ENCODE measurements at places on chromosomes 7 and 10. TPM values are rescaled to one million over a fixed set of nuclear protein-coding genes. Genes with fewer than 3 reads are reported as not detected.

RADIL gene
- total RNA-seq, result 0.28 TPM

DNA sequence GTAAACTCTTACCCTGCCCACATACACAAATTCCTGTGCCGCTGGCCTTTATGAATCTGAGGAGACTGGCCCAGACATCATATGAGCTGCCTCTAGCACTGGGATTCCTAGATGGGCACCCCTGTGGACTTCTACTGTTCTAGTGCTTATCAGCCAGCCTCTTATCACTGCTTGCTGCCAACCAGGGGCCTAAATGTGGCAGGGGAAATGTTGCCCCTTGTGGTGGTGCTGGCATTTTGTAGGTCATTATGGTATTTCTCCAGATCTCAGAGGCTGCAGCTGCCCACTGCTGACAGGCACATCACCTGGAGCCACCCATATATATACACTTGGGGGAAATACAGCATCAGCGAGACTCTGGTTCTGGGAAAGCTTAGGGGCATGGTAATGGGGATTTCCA is 5.4 kb downstream of the SFR1 start:
- DNase-seq, result no peak

- DNase-seq, result no peak
Observed at GRCh38 chr7:55081068-55081467, 62.3 kb downstream of the EGFR start.

DNA sequence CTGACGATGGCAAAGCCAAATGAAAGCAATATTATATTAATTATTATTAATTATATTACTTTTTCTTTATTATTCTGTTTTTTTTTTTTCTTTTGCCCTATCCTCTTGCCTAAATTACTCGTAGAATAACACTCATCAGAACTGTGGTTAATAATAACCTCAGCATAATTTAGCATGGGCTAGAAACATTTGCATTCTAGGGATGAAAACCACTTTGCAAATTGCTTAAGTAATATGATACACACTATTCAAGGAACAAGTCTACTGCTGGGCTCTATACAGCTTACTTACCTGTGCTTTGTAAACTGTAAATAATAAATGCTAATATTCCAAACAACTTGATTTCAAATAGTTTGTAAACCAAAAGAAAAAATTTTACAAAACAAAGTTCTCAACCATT is 375.8 kb downstream of the HGF start:
- no peak for DNase-seq

GRCh38 chr10:115844591-115844990 is 428.4 kb downstream of the GFRA1 start:
- no peak for DNase-seq

GRCh38 chr10:14371581-14371980 is 40.9 kb upstream of the FRMD4A start:
- DNase-seq, result no peak

GRCh38 chr7:1964913-1965578 is 267.7 kb downstream of the MAD1L1 start:
- DNase-seq, result peak; percentile 6

TFPI2 gene
- total RNA-seq, result not detected

NUTM2A gene
- 0.79 TPM for total RNA-seq

GRCh38 chr7:44154703-44155102 is 13.6 kb upstream of the MYL7 start:
- DNase-seq, result no peak

DNA sequence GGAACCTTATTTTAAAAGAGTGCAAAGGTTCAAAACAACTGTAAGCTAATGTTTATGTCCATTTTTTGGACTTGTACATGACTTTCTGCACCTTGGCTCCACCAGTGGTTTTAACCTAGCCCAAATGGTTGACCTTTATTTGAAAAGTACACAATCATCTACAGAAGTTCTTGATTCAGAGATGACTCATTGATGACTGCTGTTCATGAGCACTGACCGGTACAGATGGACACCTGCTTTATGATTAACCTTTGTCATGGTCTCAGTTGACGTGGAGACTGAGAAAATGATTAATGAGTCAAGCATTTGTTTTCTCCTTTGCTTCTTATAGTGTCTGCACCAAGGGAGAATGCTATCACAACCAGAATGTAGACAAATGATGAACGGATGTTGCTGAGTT is 55.7 kb upstream of the PTER start:
- no peak for DNase-seq

DNA sequence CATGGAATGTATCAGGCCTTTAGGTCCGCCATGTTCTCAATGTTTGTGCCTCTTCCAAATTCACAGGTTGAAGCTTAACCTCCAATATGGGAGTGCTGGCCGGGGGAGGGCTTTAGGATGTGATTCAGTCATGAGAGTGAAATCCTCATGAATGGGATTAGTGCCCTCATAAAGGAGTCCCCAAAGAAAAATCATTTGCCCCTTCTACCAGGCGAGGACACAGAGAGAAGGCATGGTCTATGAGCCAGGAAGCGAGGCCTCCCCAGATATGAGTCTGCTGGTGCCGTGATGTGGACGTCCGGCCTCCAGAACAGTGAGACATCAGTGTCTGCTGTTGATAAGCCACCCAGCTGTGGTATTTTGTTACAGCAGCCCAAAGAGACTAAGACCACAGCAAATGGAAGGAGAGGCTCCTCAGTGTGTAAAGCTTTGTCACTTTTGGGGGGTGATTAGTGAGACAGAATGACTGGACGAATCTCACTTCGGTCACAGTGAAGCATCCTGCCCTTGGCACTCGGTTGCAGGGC is 231.3 kb upstream of the KLF6 start:
- DNase-seq, result no peak

DNA sequence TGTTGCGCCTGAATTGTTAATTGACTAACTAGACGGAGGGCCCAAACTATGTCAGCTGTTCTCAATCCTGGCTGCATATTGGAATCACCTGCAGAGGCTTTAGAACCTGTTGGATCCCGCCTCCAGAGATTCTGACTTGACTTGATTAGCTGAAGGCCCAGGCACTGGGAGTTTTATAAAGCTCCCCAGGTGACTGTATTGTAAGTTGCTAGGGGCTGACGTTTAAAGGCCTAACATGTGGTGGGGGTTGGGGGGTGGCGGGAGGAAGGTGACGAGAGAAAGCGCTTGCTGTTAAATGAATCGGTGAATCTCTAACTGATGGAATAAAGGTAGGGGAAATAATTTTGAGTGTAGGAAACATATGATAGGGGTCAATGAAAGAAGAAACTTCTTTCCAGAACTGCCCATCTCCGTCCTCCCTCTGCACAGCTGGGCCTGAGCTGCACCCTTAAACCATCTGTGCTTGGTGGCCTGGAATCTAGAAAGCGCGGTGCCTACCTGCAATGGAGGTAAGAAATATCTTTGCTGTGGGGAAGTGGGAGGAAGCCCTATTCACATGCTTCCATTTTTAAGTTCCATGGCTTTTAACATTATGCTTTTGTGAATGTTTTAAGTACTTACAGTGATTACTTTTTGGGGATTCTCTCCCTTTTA is 225.0 kb upstream of the FAM3C start:
- DNase-seq, result no peak

DNA sequence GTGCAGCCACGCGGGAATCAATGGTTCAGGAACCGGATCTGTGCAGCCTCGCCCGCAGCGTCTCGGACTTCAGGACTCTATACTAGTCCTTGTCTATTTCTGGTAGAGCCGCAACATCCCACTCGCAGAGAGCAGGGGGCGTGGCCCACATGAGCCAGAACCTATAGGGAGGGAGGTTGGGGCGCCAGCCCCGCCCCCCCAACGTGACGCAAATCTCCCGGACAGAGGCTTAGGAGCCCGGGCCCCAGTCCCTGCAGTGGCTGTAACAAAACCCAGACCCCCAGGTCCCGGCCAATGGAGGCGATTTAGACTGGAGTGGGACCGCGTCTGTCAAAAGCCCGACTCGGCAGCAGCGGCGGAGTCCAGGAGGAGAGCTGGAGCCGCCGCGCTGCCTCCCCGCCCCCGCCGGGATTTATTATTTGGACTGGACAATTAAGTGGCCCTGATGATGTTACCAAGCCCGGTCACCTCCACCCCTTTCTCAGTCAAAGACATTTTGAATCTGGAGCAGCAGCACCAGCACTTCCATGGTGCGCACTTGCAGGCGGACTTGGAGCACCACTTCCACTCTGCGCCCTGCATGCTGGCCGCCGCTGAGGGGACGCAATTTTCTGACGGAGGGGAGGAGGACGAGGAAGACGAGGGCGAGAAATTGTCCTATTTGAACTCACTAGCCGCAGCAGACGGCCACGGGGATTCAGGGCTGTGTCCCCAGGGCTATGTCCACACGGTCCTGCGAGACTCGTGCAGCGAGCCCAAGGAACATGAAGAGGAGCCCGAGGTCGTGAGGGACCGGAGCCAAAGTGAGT is at the start of gene NKX2-3:
Gene NKX2-3, plus strand, starts transcription at position 256 of the 809 bp plus-strand sequence. Its CDS starts 190 bp downstream, at position 446.
- DNase-seq, result no peak

- no peak for DNase-seq
Observed at GRCh38 chr7:30117896-30118295, 16.9 kb upstream of the MTURN start.

GRCh38 chr7:89085580-89085979 is 290.0 kb upstream of the TEX47 start:
- DNase-seq, result no peak

DNA sequence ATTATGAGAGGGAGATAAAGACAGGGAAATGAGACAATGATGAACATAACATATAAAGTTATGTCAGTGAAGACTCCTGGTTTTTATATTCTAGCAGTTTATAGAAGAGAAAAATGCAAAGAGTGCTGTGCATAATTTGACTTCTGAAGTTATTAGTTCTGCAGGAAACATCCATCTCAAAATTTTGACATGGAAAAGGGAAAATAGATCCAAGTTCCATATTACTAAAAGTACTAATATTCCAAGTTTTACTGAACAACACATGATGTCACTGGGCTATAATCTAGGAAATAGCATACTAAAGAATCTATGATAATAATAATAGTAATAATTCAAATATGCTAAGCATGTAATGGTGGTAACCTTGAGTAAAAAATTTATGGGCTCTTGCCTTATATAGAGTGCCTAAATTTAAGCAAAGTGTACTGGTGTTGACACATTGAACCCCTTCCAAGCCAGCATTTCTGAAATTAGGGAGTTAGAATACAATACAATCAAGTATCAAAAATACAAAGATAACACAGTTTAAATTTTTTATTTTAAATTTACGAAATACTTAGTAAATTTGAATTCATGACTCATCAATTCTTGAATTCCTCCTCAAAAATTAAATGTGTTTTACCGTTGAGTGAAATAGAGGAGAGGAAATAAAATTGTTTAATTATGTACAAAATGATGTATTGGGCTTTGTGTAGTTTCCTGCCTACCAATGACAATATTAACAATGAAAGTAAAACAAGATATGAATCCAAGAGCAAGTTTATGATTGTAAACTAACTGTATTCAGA is 102.8 kb upstream of the KCND2 start:
- no peak for DNase-seq

PPP1R3A gene
- not detected for total RNA-seq

GRCh38 chr10:100894589-100895294 is 18.0 kb upstream of the SLF2 start:
- DNase-seq, result no peak

DNA sequence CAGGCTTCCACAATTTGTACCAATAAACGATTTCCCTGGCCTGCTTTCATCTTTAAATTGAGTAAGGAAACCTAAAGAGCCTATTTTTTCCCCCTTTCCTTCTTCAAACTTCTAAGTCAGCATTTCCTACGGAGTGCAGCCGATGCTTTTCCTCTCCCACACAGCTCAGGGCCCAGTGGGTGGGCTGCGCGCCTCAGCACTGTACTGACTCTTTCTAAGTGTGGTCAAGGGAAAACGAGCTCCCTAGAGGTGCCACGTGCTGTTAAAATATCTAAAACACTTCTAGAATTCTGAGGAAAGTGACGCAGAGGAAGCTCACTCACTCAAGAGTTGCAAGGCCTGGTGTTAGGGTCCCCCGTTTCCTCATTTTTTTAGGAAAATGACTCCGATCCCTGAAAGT is 29.0 kb downstream of the STEAP1B start:
- no peak for DNase-seq

DNA sequence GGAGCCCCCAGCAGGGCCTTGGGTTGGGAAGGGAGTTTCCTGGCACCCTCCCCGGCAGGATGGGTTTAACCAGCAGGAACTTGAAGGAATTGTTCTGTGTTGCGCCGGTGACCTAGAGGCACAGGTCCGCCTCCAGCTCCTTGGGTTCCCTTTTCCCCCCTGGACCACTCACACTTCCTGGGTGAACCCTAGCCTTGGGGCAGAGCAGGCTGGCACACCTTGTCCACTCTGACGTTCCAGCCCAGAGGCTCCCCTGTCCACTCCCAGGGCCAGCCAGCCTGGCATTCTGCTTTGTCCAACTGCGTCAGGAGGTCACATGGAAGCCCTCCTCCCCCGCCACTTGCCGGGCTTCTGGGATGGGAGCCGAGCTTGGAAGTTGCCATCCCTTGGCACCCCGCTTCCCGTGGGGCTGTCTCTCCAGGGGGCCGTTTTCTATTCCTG is 25.8 kb downstream of the TMEM120A start:
- no peak for DNase-seq

- no peak for DNase-seq
Observed at GRCh38 chr7:108266491-108266890, 136.3 kb upstream of the LAMB4 start.

- DNase-seq, result no peak
Observed at GRCh38 chr7:110534241-110534931, 556.5 kb upstream of the LRRN3 start.

DNA sequence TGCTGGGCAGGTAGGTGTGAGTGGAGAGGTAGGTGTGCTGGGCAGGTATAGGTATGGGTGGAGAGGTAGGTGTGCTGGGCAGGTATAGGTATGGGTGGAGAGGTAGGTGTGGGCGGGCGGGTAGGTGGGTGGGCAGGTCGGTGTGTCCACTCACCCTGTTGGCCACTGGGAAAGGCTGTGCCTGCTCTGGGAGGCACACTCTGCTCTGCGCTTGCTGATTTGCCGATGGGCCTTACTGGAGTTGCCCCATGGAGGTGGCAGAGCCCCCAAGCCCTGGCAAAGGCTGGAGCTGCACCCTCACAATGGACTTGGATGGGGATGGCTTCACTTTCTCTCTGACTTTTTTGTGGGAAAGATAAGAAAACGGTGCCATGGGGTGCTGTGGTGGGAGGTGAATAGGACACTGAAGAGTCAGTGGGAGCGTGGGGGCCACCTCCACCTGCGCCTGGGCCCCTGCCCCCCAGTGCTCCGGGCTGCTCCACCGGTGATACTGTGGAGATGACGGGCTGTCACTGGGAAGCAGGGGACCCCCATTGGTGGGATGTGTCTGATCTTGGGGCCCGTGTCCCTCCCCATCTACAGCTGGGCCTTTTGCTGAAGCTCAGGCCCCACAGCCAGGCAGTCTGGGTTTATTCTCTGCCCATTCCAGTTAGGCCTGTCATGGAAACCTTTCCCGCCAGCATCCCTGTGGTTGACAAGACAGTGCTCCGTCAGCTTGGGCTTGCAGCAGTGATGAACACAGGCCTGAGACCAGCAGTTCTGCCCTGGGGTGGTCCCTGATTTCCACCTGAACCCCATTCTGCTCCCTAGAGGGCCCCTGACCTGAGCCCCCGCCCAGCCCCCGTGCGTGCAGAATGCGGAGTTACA is 75.0 kb downstream of the NKX6-2 start:
- no peak for DNase-seq

Data from activated naive CD8-positive, alpha-beta T cell treated with anti-CD3 and anti-CD28 coated beads, Interleukin-2, amount 10 ng/mL, durations not matched to agents 7 days and 5 days (primary cell).